ENCODE measurements at places on chromosomes 2 and 18.

GRCh38 chr2:237148624-237149023 is 62.9 kb downstream of the COPS8 start:
- DNase-seq, result no peak

- DNase-seq, result peak; percentile 32
Measured at GRCh38 chr2:149329489-149330126, 779 bp upstream of the LYPD6 start.

- no peak for DNase-seq
Measured at GRCh38 chr2:181158427-181158826, 178.0 kb downstream of the UBE2E3 start.

DNA sequence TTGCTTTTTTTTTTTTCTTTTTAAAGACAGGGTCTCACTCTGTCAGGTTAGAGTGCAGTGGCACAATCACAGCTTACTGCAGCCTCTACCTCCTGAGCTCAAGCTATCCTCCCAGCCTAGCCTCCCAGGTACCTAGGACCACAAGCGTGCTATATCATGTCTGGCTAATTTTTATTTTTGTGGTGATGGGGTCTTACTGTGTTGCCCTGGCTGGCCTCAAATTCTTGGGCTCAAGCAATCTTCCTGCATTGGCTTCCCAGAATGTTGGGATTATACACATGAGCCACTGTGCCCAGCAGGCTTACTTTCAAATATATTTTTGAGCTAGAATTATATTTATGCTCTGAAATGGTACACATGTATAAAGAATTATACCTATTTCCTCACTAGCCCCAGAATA is 53.4 kb upstream of the GAREM2 start:
- no peak for DNase-seq

DNA sequence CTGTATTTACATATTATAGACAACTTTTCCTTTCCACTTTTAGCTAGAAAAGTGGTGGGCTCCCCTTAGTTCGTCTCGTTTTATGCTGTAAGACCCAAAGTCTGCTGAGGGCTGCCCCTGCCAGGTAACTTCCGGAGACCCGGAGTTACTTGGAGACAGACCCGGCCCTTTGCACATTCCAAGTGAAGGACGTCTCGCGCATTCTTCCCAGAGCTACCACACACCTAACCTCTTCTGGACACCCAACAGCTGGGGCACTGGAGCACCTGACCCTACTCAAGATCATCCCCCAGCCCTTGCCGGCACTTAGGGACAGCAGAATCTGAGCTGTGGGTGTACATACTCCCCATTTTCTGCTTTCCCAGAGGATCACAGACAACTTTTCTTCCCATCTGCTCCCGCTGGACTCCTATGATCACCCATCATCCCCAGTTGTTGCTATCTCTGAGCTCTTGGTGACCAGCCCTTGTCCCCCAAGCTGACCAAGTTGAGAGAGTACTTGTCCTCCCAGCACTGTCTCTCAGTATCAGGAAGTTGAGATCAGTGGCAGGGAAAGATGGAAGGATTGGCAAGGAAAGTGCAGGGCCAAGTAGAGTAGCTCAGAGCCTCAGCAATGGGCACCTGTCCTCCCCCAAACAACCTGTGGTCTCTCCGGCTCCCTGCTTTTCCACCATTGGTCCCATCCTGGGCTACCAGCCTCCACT is 8.4 kb upstream of the SATB2 start:
- DNase-seq, result no peak

DNA sequence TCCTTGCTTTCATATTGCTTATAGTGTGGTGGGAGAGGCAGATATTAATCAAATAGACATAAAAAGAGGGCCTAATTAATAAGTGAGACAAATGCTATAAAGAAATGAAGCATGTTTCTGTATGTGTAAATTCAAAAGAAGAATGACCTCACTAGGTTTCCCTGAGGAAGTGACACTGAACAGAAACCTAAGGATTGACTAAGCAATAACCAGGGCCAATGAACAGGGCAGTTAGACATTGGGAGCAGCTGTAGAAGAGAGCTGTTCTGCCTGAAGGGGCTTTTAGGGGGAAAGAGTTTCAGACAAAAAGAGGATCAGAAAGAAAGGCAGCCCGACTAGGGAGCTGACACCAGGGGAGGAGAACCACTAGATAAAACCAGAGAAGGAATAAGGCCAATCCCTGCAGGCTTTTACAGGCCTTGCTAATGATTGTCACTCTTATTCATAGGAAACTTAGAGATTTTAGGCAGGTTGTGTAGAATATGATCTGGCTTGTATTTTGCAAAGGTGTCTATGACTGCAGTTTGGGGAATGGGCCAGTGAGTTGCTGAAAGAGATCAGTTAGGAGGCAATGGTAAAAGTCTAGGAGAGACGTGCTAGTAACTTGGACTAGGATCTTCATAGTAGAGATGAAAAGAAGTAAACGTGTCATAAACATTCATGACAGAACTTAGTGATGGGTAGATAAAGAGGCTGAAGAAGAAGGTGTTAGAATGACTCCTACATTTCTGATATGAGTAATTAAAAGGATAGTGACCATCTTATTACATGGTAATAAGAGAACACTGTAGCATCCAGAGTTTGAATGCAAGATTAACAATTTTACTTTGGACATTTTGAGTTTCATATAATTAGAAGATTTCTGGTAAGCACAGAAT is 26.8 kb upstream of the NABP1 start:
- DNase-seq, result no peak

- no peak for DNase-seq
Measured at GRCh38 chr2:162591403-162592083, 247.0 kb downstream of the KCNH7 start.

- DNase-seq, result no peak
Measured at GRCh38 chr2:174836995-174837390, 72.7 kb upstream of the CHRNA1 start.

DNA sequence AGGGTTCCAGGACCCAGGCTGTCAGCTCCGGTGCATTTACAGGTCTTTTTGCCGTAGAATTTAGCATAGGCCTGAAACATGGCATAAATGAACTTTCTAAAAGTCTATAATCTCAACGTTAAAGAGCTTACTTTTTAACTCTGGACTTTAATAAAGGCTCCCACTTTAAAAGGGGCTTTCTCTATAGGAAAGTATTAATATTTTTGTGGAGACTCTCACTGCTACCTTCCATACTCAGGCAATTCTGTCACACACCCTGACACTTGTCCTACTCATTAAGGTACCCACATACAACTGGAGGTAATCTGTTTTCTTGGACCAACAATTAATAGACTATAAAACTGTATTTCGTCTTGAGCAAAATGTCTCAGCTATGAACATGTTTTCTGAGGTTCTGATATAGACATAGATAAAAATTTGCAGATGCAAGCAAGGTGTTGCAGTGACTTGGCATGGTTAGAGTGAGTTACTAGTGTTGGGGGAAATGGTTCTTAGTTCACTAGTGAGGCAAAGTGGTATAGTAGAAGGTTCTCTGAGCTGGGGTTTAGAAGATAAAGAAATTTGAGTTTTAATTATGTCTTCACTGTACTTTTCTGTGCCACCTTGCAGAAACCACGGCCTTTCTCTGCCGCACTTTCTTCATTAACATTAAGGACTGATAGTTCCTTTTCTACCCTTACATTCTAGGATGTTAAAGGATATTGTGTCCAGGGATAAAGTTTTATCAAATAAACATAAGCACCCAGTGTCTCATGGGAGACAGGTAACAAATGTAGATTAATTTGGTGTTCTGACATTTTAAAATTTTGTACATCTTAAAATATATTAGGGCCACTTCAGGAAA is 10.8 kb upstream of the NR4A2 start:
- DNase-seq, result no peak

DNA sequence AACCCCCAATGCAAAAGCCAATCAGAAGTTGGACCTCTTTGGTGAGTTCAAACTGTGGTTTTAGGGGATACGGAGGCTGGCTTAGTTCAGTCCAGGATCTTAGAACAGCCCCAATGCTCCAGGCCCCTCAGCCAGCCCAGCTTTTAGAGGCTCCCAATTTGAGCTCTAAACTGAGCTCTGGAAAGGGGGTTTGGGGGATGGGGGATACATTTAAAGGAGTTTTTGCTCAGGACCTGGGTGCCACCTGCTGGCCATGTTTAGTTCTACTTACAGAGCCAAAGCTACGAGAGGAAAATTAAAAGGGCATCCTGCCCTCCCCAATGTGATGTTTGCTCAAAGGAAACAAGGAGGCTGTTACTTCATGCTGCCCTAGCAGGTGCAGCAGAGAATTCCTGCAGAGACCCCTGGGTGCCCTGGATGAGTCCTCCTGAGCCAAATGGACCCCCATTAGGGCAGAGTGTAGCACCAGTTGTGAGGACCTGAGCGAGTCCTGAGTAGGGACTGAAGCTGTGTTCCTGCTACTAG is 15.9 kb upstream of the TMEM214 start:
- peak; percentile 43 for DNase-seq

GRCh38 chr2:182117196-182117595 is 131.5 kb downstream of the PPP1R1C start:
- DNase-seq, result no peak

DNA sequence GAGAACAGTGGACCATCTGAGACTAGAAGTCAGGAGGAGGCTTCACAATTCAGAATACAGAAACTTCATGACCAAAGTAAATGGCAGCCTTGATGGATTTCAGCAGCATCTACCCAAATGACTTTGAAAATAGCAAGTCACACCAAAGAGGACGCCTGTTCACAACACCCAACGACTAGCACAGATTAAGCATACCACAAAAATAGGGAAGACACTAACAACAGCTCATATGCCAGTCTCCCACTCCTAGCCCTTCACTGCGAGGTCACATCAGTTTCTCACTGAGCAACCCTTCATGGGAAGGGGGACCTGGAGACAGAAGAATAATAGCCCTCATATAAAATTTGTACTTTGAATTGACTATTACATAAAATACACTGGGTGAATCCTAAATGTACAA is 228.4 kb upstream of the SLC39A10 start:
- no peak for DNase-seq

DNA sequence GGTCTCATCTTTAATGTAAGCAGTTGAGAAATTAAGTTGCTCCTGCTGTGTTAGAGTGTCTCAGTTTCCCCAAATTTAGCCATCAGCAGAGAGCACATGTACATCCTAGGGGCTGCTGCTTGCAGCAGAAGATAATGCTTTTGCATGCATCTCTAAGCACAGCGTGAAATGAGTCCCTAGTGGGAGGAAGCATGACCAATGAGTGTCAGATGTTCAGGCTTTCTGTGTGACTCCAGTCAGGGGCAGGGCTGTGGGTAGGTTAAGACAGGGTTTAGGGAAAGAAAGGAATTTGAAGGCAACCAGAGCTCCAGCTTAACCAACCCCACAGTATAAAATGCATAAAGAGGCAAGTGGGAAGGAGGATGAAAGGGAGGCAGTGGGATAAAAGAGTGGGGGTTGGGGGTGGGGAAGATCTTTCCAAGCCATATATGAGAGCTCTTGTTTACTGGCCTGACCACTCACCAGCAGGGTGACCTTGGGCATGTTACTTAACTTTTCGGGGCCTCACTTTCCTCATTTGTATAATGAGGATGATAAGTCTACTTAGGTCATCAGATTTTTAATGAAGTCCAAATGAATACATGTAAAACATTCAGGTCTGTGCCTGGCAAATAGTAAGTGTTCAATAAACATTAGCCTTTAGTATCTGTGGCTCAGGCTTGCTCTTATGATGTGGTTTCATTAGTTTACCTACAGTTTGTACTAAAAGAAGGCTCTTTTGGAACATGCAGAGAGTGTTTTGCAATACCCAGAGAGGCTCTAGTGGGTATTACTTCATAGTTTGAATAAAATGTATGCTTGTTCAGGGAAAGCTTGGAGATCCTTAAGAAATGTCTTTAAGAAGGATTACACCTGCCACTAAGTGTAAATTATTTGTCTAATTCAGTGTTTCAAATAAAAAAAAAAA is 42.7 kb upstream of the PELI1 start:
- DNase-seq, result no peak

- peak; percentile 73 for DNase-seq
Measured at GRCh38 chr2:160379399-160379798, 114.2 kb downstream of the RBMS1 start.

DNA sequence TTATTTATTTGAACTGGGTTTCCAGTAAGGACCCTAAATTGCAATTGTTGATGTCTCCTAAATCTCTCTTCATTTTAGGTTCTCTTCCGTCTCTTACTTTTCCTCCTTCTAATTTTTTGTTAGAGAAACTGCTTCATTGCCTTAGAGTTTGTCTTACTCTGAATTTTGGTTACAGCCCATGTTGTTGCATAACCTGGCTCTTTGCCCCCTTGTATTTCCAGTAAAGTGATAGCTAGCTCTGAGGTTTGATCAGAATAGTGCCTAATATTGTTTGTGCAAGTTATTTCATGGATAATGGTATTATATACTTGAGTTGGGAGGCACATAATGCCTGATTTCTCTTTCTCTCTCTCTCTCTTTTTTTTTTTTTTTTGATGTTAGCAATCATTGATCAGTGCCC is 71.8 kb downstream of the MGAT5 start:
- no peak for DNase-seq

DNA sequence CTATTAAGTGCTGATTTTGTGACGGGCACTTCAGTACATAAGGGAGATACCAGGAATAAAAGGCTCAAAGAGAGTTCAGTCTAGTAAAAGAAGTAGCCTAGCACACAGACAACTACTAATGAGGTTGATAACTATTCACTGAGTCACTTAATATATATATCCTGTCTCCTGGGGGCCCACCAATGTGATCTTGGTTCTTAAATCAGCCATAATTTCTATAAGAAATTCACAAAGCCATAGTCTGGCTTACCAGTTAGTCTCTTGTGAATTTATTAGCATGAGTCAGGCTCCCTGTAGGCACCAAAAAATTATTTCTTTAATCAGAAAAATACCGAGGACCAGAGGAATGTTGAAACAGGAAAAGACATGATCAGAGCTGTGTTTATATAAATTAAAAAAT is 10.4 kb downstream of the KCNE4 start:
- DNase-seq, result no peak

- DNase-seq, result no peak
Measured at GRCh38 chr2:207341804-207342203, 176.1 kb upstream of the KLF7 start.

DNA sequence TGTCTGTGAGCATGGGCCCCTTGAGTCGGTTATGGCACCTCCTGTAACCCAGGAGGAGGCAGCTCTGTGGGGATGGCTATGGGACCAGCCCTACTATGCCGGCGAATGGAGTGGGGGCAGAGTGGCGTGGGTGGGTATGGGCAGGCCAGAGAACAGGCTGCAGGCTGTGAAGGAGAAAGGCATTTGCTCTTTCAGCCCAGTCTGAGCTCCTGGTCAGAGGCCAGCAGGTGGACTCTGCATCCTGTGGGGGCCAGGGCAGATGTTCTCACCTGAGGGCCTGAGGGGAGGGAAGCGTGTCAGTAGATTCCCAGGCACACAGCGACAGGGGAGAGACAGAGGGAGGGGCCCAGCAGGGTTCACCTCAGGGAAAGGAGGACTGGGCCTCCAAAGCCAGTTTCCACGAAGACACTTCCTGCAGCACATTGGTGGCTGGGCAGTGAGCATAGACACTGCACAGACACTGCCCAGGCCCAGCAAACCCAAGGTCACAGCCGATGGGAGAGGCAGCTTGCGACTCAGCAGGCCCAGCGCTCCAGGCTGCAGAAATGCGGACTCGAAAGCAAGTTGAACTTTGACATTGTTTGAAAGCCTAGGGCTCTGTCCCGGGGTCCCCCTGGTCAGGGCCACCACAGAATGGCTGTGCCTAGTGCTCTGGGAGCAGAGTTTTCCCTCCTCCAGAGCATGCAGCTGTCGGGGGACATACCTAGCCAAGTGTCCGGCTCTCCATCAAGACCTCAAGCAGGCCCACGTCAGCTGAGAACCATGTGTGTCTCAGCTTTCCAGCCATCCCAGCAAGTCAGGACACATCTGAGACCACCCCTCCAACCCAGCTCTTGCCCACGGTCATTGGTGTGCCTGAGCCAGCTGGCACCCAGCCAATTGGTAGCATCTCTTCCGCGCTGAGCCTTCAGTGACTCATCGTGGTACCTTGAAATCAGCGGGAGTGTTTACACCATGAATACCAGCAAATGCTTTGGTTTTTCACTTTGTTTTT is 53.8 kb downstream of the TGOLN2 start:
- DNase-seq, result no peak

GRCh38 chr2:241344925-241345651 is 11.0 kb upstream of the FARP2 start:
- DNase-seq, result no peak

Measured in GM04504 (cell line).